ENCODE measurements at places on chromosomes 16 and 17.

DNA sequence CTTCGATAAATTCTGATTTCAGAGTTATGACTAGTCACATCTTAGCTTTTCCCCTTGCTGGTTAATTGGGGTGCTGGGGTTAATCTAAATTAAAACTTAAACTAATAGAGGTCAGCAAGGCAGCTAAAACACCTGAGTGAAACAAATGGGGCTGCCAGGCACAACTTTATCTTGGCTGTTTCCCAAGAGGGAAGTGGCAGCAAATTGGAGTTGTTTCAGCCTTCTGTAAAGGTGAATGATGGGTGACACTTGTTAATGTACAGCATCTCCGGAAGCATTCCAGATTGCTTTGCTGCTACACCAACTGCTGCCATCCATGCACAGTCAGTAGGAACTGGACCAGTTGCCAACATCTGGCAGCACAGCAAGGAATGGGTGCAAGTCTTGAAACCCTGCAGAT lies 43.9 kb downstream of the AATF start:
- DNase-seq, result no peak

DNA sequence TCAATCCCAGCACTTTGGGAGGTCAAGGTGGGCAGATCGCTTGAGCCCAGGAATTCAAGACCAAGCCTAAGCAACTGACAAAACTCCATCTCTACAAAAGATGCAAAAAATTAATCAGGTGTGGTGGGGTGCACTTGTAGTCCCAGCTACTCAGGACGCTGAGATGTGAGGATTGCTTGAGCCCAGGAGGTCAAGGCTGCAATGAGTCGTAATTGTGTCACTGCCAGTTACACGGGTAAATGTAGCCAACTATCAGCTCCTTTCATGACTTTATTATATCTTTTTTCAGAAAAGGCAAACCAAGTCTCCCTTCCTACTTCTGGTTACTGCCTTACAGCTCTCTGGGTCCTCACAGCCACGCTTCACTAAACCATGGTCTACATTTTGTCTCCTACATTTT lies 4.0 kb downstream of the SDF2 start:
- no peak for DNase-seq

GRCh38 chr17:78716292-78716691 lies 65.8 kb downstream of the CYTH1 start:
- no peak for DNase-seq

DNA sequence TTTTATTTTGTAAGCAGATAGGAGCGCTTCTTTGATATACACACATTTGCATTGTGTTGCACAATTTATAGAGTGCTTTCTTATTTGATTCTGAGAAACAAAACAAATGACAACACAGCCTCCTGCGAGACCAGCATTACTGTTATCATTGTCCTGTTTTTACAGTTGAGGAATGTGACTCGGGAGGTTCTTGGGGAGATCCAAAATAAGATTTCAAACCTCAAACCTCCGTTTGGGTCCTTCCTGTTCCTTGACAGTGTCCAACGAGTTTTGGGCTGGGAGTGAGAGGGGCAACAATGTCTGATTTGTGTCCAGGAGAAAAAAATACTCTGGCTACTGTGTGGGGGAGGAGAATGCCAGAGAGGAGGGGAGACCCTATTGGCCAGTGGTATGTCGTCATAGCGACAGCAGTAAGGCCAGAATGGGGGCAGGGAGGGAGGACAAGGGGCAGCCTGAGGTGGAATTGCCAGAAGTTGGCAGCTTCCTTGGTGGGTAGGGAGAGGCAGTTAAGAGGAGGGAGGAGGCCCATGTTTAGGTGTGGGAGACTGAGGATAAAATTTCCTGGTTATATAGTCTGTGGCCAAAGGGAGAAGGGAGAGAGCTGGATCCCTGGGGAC lies 45.5 kb downstream of the TMEM132E start:
- no peak for DNase-seq

All from stimulated activated CD4-positive, alpha-beta T cell treated with anti-CD3 and anti-CD28 coated beads, Interleukin-2, amount 100 ng/mL, for 24 hours (primary cell).